Fibroblast of skin of left biceps (primary cell): ENCODE measurements at places on chromosomes 1 and 21.

DNA sequence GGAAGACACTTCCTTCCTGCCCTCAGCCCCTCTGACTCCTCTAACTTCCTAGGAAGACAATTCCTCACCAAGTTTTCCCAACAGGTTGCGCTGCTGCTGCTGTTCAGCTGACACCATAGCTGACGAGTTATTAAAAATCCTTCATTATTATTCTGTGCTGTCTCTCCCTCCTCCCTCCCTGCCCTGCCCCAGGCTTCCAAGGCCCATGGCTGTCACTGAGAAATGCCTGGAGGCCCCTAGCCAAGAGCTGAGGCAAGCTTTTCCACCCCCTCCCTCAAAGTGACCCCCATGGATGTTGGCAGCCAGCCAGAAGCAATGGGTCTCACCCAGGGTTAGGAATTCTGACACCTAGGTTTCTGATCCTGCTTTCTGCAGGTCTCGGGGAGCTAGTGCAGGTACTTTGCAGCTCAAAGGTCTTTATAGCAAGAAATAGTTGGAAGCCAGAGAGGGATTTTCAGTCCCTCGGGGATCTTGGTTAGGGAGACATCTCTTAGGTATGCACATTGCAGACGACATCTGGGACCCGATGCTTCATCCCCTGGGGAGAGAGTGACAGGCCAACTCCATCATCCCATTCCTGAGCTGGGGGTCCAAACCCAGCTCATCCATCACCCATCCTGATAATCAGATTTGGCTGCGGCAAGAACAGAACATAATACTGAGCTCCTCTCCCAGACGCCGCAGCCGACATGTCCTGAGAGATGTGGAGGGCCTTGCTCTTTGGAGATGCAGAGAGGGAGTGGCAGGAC lies 65.0 kb downstream of the KIRREL1 start:
- DNase-seq = no peak

- DNase-seq = no peak
These were observed 965 bp upstream of the SH2D5 start for GRCh38 chr1:20733360-20733975.

DNA sequence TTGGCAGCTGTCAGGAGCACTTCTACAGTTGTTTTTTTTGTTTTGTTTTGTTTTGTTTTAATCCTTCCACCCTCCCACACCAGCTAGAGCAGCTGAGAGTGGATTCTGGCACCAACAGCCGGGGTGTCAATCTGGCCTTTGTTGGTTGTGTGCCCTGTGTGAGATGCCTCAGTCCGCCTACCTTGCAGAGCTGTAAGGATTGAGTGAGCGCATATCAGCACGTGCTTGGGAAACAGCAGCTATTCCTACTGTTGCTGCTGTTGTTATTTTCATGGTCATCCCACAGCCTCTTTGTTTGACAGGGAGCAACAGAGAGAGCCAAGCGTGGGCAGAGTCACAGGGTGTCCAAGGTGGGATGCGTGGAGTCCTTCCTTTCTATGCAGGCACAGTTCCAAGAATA lies 50.4 kb downstream of the PGBD5 start:
- DNase-seq = no peak

GRCh38 chr1:171805395-171806115 lies 24.1 kb downstream of the METTL13 start:
- DNase-seq = no peak

DNA sequence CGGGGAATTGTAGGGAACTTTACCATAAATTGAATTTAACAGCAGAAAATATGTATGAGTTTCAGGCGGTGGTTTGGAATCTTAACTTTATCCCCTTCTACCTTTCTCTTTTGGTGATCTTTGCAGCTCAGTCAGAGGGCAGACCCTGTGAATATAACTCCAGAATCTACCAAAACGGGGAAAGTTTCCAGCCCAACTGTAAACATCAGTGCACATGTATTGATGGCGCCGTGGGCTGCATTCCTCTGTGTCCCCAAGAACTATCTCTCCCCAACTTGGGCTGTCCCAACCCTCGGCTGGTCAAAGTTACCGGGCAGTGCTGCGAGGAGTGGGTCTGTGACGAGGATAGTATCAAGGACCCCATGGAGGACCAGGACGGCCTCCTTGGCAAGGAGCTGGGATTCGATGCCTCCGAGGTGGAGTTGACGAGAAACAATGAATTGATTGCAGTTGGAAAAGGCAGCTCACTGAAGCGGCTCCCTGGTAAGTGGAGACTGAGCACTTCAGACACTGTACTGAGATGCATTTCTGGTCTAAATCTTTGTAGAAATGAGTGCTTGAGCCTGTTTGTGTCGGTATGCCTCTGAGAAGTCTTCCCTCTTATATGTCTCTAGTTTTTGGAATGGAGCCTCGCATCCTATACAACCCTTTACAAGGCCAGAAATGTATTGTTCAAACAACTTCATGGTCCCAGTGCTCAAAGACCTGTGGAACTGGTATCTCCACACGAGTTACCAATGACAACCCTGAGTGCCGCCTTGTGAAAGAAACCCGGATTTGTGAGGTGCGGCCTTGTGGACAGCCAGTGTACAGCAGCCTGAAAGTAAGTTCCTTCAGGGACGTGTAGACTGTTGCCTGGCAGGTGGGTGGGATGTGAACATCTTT lies 1.5 kb downstream of the CCN1 start:
- peak; percentile 46 for DNase-seq

DNA sequence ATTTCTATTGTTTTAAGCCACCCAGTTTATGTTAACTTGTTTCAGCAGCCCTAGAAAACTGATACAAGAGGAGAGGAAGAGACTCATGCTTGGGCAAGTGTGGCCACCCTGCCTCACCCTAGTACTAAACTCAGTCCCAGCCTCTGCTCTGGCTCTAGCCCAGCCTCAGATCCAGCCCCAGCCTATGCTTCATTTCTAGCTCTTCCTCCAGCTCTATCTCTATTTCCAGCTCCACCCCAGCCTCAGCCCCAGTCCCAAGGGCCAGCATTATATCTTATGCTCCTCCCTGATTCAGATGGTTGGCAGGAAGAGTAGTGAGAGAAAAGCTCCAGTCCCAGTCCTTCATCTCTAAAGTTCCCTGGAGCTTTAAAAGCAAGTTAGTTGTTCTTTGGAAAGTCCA lies 535.5 kb downstream of the PTPRC start:
- no peak for DNase-seq
